NCI-H1930 (cell line): ENCODE measurements at places on chromosomes 1 and 21.

DNA sequence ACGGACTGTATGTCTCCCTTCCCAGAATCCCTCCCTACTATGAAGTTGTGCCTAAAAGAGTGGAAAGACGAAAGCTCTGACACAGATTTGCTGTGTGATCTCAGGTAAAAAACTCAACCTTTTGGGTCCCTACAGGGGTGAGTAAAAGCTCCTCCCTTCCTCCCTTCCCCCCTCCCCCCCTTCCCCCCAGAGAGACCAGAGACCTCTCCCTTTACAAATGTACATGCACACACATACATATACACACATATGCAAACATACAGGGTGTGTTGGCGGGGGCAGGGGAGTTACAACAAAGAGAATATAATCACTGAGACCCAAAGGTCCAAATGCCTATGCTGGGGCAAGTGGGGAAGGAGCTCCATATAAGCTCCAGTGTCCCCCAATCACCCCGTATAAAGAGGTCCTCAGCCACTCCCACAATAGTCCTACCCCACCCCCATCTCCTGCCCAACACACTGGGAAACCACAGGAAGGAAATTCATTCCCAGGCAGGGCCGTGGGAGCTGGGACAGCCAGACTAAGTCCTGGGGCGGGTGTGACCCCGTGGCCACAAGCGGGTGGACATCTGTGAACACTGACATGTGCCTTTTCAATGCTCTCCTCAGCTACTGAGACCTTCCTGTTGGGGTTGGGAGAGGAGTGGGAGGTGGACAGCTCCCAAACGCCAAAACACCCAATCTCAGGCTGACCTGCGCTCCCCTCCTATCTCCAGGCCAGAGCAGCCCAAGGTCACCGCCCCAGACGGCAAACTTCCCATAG lies 2.0 kb downstream of the MEF2D start:
- DNase-seq: no peak

DNA sequence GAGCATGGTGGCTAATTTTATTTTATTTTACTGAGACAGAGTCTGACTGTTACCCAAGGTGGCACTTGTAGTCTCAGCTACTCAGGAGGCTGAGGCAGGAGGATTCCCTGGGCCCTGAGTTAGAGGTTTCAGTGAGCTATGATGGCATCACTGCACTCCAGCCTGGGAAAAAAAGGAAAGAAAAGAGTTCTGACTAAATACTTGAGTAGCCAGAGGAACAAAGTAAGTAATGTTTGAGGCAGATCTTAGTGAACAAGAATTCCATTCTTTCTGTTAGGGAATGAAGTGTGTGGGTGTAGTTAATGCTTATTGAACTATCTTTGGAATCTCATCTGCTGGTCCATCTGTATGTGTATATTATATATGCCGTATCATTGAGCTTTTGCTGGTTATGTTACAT lies 13.1 kb upstream of the EVI5 start:
- no peak for DNase-seq

DNA sequence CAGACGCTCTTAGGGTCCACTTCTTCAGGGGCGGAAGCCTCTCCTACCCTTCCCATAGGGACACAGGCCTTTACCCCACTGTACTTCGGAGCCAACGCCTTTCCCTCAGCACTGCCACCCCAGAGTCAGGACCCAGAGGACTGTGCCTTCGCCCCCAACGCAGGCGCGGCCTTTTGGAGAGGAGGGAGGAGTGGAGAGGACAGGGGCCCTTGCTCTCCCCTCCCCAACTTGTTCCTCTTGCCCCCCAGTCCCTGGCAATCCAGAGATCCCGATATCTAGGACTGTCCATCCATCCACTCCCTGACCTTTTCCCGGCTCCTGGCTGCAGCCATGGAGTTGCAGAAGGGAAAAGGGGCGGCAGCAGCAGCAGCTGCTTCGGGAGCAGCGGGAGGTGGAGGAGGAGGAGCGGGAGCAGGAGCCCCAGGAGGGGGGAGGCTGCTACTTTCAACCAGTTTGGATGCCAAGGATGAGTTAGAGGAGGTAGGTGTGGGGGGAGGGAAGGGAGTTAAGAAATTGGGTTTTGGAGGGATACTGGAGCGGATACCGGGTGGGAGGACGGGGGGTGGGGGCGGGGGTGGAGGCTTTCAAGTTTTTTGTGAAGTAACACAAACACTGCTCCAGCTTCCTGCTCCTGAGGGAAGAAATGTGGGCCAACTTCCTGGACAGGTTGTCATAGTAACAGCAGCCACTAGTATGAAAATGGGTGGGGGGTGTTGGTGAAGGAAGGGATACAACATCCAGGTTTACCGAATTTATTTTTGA lies 636 bp downstream of the INTS3 start:
- no peak for DNase-seq

DNA sequence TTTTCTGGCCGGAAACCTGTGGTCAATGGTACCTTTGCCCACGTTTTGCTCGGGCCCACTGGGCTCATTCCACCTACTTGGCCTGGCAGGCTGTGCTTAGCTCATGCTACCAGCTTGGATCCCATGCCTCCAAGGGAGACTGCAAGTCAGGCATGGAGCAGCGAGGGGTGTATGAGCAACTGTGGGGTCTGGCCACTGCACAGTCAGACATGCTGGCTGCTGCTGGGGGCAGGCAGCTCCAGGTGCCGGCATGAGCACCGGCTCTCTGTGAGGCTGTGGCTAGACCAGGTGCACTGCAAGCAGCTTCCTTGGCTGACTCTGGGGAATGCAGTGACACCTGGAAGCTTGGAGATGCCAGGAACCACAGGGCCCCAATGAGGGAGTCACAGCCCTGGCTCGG lies 161.1 kb upstream of the DUSP10 start:
- DNase-seq: no peak

DNA sequence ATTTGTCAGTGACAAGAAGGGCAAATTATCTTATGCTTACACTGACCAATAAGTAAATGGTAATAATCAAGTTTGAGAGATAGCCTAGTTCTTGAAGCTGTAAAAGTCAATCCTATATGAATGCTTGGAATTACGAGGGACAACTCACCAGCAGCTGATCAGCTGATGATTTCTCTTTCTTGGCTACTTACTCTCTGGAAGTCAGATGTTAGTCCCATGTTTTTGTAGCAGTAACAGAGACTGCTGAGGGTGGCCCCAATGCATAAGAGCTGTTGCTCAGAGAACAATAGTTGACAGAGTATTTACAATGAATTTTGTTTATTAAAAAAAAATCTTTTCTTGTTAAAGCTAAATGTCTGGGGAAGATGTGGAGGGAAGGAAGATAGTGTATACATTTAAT lies 39.3 kb downstream of the CD160 start:
- DNase-seq: no peak

DNA sequence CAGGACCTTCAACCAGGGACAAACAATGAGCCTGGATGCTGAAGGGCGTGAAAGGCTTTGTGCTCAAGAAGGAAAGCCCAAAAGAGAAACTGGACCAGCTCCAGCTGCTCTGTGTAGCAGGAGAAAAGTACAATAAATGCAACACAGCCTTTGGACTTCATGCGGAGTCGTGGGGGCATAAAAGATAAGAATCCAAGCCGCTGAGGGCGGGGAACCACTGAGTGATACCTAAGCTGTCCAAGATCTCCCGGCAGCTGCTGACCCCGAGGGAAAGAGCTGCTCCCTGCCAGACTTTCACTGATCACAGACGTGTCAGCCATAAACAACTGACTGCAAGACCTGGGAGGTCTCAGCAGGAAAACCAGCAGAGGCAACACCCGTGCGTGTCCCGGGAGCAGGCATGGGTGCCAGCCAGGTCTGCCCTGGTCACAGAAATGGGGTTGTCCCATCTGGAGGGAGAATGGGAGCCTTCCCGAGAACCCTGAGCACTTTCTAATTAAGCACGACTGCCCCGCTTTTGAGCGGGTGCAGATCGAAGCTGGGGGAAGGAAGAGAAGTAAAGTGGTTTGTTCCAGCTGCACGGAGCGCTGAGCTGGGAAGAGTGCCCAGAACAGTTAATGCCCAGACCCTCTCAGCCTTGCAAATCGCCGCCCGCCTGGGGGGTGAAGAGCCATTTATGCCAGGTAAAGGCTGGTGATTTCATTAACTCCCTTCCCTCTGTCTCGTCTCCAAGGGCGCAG lies 68.3 kb upstream of the TARDBP start:
- DNase-seq: no peak

GRCh38 chr1:100306735-100307313 lies 40.8 kb downstream of the RTCA start:
- DNase-seq: no peak

DNA sequence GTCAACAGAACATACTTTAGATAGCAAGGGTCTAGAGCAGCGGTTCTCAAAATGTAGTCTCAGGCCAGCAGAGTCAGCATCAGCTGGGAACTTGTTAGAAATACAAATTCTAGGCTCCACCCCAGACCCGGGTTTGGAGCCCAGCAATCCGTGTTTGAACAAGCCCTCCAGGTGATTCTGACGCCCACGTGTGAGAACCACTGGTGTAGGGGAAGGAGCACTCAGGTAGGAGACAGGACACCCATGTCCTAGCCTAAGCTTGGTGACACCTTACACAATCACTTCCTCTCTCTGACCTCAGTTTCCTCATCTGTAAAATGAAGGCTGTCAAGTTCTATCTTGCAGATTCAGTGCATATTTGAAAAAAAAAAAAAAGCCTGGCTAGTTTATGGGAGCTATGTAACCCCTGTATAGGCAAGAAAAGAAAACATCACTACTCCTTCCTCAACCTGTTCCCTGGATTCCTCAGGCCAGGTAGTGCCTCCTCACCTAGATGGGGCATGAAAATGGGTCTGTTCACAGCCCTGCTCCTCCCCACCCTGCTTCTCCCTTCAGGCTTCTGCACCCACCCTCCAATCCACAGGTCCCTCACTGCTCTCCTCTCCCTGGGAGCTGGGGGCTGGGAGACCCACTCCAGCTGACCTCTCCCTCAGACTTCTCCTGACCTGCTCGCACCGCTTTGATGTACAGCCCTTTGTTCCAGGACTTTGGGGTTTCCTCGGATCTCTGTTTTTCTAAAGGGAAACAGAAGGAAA lies 7.1 kb upstream of the PHLDA3 start:
- DNase-seq: no peak

DNA sequence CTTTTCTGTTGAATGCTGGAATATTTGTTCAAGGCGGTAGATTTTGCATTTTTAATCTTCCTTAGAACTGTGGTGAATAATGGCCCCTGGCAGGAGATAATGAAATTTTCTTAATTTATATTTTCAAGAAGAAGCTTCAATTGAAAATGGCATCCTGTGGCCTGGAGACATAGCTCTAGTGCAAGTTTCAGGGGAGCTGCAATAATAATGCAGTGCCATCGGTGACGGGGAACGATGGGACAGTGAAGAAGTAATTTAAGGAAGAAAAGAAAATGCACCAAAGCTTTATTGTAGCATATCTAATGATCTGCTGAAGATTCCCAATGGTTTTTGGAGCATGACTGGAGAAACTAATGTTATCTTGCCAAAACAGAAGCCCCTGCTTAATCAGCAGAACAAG lies 128.4 kb downstream of the ADGRL2 start:
- DNase-seq: no peak

DNA sequence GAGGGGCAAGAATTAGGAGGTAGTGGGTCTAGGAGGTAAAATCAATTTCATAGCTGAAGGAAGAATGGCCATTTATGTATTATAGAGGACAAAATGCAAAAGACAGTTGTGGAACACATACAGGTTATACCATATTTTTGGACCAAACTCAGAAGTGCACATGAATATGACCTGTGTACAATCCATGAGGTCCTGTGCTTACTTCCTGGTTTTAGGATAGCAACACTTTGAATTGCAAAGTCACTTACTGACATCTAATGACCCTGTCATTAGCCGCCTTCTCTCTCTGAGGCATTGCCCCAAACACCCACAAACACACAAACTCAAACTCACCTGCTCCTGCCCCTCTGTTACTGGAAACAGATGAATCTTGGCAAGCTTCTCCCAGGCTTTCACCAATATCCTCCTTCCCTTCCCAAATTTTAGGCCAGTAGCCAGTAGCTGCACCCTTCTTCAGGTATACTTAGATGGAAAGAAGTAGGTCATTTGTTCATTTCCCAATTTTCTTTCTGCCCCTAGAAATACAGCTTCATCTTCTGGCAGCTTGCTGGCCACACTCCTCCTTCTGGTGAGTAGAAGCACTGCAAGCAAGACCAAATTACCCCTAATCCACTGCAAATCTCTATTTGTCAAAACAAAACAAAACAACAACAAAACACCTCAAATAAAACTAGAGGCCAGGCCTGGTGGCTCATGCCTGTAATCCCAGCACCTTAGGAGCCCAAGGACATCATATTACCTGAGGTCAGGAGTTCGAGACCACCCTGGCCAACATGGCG lies 13.7 kb upstream of the RPL5 start:
- DNase-seq: no peak

DNA sequence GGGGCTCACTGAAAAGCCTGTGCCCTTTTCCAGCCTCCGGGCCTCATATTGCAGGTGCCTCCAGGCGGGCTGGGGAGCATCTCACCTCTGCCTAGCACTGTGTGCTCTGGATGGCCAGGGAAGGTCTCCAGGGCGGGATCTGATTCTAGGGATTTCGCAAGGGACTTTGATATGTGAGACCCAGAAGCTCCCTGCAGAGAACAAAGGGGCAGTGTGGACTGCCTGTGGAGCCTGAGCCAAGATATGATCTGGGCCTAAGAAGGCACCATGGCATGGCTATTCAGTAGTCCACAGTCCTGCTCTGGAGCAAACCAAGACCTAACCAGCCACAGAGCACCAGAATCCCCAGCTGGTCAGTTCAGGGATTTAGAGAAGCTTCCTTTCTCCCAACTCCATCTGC lies 157.2 kb downstream of the ST6GALNAC5 start:
- no peak for DNase-seq

DNA sequence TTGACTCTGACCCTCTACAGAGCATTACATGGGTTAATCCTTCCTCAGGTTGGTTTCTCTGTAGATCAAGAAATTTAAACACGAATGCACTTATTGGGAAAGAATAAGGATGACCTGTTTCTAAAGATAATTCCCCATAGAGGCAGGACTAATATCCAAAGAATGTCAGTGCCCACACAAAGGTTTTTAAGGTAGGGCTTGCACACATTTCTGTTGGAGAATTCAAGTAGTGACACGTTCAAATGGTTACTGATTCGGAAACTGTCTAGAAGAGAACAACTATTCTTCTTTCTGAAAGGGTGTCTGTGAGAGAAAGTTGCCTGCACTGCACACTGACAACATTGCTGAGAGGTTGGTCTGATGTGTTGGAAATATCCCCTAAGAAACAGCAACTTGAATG lies 167.3 kb downstream of the ZNF326 start:
- DNase-seq: no peak

- no peak for DNase-seq
Observed at GRCh38 chr1:48229317-48229716, 6.8 kb downstream of the SLC5A9 start.

DNA sequence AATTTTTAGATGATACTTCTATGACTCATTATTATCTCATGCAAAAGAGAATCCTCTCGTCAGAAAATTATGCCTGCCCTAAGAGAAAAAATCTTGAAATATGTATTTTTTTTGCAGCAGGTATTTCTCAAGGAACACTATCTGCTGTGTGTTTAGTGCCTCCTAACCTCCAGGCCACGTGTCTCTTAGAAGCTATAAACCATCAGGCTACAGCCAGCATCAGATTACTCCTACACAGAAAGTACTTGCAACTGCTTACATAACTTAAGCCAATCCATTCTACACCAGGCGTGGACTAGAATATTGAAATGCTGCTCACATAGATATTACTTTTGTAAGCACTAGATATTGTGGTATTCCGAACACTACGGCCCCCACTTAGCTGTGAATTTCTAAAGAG lies 933.4 kb downstream of the PLA2G4A start:
- no peak for DNase-seq

GRCh38 chr1:88168126-88168525 lies 515.9 kb upstream of the PKN2 start:
- no peak for DNase-seq
